ENCODE measurements at places on chromosomes 16 and 17.

GRCh38 chr17:57352665-57353175, 96.4 kb downstream of the MSI2 start:
- DNase-seq = no peak

- DNase-seq = no peak
Observed at GRCh38 chr16:1082266-1082951, 9.9 kb downstream of the SSTR5 start.

DNA sequence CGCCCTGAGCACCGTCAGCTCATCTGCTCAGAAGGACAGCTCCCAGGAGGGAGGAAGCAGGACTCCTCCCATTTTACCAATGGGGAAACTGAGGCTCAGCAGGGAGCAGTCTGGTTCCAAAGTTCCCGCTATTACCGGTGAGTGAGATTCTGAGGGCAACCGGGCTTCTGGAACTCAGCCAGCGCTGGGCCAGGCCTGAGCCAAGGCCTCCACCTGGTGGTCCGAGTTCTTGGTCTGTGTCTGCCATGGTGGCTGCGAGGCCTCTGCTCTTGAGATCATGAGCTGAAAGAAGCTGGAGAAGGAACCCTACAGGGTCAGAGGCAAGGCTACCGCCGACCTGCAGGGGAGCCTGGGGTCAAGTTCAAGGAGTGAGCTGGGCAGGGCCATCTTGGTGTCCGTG, 110.8 kb upstream of the GSE1 start:
- DNase-seq = no peak

GRCh38 chr17:29154516-29155226, 25.5 kb downstream of the MYO18A start:
- no peak for DNase-seq

DNA sequence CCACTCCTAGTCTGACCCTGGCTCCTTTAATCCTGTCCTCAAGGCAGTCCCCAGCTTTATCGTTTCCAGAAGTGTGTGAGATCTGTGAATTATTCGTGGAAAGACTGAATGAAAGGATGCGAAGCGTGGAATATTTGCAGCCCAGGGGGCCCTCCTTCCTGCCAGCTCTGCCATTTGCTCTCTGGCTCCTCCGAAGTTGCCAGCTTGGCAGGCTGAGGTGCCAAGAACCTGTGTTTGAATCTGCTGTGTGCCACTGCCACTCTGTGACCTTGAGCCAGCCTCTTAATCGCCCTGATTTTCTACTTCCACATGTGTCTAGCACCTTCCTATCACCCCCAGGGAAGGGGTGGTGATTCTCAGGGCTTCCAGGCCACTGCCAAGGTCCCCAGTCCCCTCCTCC, 10.8 kb downstream of the TBKBP1 start:
- no peak for DNase-seq

GRCh38 chr17:69468207-69468606, 53.7 kb downstream of the MAP2K6 start:
- no peak for DNase-seq

DNA sequence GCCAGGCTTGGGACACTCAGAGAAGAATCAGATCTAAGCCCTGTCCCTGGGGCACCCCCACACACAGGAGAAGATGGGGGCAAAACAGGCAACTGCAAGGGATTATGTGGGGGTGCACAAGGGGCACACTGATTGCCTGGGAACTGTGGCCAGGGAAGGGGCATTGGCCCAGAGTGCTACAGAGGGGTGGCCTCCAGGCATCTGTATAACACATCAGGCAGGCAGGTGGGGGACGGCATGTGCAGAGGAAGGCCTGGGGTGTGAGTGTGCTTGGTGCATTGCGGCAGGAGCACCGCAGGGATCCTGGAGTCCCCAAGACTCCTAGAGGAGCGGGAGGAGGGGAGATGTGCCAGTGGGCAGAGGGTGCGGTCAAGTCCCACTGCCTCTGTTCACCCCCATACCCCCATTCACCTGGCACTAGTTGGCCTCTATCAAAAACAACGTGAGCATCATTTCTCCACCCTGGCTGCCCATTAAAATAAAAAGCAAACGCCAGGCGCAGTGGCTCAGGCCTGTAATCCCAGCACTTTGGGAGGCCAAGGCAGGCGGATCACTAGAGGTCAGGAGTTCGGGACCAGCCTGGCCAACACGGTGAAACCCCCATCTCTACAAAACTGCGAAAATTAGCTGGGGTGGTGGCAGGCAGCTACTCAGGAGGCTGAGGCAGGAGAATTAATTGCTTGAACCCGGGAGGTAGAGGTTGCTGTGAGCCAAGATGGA, 41.5 kb downstream of the C16orf82 start:
- no peak for DNase-seq

DNA sequence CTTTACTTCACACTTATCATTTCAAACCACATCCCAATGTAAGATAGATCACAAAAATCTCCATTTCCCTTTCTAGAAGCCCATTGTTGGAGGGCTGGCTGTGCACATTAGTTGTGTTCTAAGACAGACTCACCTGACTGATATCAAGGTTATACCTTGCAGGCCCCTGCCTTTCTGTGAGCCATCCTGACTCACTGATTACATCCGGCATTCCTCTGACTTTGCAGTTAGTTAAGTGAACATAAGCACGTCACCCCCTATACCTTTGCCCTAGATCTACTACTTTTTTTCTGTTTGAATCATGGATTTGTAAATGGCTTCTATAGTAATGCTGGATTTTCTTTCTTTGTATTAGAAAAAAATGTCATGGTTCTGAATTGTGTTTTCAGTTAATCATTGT, 78.3 kb downstream of the TANGO6 start:
- no peak for DNase-seq

- DNase-seq = no peak
Observed at GRCh38 chr16:23734176-23734893, 20.5 kb upstream of the CHP2 start.

GRCh38 chr16:54284319-54284930, 2.2 kb downstream of the IRX3 start:
- no peak for DNase-seq

DNA sequence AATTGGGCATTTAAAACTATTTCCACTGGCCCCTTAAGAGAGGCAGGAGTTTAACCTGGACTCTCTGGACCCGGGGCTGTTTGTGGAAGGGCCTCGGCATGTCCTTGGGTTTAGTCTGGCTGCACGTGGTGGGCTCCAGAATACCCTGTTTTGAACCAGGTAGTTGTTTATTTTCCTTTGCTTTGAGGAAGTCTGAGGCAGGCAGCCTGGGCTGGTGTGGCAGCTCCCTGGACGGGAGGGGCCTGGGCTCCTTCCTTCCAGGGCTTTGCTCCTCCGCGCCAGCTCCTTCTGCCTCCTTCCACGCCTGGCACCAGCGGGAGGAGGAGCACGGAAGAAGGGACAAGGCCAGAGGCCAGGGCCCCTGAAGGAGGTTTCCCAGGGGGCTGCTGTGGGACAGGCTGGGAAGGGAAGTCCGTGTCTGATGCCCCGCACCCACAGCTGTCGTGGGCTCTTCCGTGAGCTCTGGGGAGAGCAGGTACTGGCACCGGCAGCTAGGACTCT, 15.5 kb downstream of the BANP start:
- DNase-seq = peak; percentile 76

DNA sequence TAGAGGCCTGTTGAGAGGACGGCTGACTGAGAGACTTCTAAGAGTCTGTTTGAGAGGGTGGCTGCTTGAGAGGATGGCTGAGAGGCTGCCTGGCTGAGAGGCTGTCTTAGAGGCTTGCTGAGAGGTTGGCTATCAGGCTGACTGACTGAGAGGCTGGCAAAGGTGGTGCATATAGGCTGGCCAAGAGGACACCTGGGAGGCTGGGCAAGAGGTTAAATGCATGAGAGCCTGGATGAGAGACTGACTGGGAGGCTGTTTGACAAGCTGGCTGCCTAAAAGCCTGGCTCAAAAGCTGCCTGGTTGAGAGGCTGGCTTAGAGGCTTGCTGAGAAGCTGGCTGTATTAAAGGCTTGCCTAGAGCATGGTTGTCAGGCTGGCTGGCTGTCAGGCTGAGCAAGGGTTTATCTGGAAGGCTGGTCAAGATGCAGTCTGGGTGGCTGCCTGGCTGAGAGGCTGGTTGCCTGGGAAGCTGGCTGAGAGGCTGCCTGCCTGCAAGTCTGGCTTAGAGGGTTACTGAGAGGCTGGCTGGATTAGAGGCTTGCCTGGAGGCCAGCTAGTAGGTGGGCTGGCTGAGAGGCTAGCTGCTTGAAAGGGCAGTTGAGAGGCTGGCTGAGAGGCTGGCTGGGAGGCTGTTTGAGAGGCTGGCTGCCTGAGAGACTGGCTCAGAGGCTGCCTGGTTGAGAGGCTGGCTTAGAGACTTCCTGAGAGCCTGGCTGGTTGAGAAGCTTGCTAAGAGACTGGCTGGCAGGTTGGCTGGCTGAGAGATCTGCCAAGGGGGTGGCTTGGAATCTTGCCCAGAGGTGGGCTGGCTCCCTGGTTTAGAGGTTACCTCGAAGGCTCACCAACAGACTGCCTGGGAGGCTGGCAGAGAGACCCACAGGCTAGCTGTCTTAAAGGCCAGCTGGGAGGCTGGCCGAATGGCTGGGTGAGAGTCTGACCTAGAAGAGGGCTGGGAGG, 38.3 kb upstream of the ACSM2B start:
- DNase-seq = no peak

DNA sequence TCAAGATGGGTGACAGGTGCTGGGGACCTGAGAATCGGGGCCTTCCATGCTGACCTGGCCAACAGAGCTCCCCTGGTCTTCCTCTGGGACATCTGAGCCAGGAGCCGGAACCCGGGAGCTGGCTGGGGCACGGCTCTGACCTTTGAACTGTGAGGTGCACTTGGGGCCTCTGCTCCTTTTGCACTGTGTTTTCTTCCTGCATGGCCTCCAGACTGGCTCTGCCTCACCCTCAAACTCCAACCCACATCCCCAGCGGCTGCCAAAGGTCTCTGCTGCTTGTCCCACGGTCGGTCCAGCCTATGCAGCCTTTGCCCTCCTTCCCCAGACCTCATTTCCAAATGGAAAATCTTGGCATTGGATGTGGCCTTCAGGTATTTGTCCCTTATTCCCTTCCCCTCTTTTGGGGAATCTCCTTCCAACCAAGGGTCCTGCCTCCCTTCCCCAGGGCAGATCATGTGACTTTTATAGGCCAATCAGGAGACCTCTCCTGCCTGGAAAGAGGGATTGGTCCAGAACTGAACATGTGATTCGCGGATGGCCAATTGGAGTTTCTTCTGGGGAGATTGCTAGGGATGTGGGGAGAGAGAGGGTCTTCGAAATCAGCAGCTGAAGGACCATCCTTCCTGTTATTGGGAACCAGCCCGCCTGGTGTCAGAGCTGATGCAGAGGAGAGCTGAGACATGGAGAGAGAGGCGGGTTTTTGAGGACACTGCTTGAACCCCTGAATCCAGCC, 117.9 kb downstream of the CYLD start:
- DNase-seq = no peak

GRCh38 chr17:63639125-63639524, 16.9 kb downstream of the MAP3K3 start:
- DNase-seq = no peak

- no peak for DNase-seq
Observed at GRCh38 chr16:71943887-71944286, 48.6 kb downstream of the IST1 start.

DNA sequence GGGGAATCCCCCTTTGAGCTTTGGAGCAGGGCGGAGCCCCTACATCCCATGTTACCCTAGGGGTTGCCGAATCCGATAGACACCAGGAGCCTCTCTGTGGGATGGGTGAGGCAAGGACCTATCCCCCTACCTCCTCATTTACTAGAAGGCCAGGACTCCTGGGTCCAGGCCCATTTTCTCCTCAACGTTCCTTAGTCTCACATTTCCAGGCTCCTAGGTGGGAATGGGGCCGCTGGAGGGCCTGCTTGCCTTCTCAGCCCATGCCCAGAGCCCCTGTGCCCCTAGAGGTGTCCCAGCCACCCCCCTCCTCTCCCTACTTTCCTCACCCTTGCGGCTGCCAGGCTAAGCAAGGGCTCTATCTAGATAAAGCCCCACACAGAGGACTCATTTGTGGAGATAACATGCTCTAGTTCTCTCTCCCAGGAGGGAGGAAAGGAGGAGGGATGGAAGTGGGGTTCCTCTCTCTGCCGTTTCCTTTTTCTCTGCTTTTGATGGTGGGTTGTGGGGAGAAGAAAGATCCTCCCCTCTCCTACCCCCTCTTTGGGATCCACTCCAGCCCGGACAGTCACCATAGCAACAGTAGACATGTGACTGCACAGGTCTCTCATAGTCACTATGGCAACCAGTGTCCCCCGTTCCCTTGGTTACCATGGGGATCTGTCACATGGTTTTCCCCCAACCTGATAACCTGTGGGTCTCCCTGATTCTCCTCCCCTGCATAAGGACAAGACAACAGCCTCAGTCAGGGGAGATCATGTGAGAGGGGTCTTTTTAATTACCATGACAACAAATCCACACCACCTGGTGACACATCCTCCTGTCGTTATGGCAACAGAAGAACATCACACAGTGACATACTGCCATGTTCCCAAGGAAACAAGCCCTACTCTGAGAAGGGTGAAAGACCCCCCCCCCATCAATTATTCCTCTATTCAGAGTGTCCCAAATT, 5.2 kb downstream of the CACNA1G start:
- no peak for DNase-seq

DNA sequence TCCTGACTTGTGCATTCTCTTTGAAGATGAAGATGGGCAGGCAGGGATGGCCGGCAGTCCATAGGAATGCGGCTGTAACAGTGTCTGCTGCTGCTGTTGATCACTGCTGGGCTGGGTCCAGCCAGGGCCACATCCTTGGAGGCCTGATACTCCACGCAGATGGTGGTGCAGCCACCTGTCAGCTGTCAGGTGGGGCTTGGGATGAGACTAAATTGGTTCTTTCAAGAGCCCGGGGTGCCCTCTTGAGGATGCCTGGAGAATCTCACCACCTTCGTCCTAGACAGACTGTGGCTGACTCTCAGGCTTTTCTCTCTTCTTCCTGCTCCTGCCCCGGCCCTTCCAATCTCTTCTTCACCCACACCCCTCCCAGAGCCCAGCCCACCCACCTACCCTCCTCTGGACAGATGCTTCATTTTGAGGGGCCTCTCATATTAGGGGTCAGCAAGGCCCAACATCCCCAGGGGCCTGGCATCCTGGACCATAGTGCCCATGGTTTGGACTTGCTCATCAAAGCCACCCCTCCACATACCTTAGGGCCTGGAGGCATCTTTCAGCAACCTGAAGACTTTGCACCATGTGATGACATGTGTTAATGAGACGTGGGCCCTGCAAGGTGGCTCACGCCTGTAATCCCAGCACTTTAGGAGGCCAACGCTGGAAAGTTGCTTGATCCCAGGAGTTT, 19.1 kb downstream of the OSBPL7 start:
- no peak for DNase-seq

- DNase-seq = peak; percentile 76
Observed at GRCh38 chr16:69741951-69742904, 12.5 kb downstream of the NOB1 start.

DNA sequence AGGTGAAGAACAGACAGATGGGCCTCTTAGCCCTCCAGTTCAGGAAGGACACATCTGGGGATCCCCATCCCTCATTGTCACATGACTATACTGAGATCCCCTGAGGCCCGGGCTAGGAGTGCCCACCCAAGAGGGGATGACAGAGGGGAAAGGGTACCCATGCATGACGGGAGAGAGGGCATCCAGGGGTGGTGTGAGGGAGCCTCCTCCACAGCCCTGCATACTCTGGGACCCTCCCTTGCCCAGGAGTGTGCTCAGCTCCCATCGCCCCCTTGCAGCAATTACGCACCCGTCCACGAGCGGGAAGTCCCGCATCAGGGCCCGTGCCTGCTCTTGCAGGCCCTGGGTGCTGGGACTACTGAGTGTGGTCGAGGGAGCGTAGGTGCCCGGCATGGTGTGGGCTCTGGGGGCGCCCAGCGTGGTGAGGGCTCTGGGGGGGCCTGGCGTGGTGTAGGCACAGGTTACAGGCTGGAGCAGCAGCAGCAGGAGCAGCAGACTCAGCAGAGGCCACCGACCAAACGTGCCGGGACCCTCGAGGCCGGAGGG, 6.5 kb downstream of the DPEP2 start:
- no peak for DNase-seq

- DNase-seq = peak; percentile 54
Observed at GRCh38 chr16:80612461-80613017, 71.7 kb downstream of the DYNLRB2 start.

All from tibial artery (tissue), 4 donors.